CD8-positive, alpha-beta memory T cell (primary cell): ENCODE measurements at places on chromosomes 13 and 19. TPM values are rescaled to one million over a fixed set of nuclear protein-coding genes. Genes with fewer than 3 reads are reported as not detected.

Gene STXBP2
- 75.2 TPM for polyA plus RNA-seq

GRCh38 chr19:44752816-44753625 lies 4.5 kb downstream of the BCL3 start:
- peaks cover 59% of the 10 kb centered on the region for H3K4me1 ChIP-seq
- peak overlapping the region; percentile 43 for H3K4me3 ChIP-seq
- H3K27ac ChIP-seq, result peak overlapping the region; percentile 18
- DNase-seq, result peak; percentile 96

Gene CACNG8
- not detected for polyA plus RNA-seq

Gene CYP2F1
- not detected for polyA plus RNA-seq

GRCh38 chr13:37029617-37030016 lies 29.0 kb downstream of the EXOSC8 start:
- no peak overlapping the region for H3K4me3 ChIP-seq
- no peak overlapping the region for H3K27ac ChIP-seq
- no peaks in the 10 kb centered on the region for H3K4me1 ChIP-seq
- H3K27me3 ChIP-seq, result no peaks in the 10 kb centered on the region

- H3K36me3 ChIP-seq, result peaks cover 9% of the 10 kb centered on the region
- peaks cover 42% of the 10 kb centered on the region for H3K4me1 ChIP-seq
- peak overlapping the region; percentile 86 for H3K27ac ChIP-seq
- peak; percentile 63 for DNase-seq
These were observed 2.9 kb downstream of the WDR83 start for GRCh38 chr19:12669270-12670158.

DNA sequence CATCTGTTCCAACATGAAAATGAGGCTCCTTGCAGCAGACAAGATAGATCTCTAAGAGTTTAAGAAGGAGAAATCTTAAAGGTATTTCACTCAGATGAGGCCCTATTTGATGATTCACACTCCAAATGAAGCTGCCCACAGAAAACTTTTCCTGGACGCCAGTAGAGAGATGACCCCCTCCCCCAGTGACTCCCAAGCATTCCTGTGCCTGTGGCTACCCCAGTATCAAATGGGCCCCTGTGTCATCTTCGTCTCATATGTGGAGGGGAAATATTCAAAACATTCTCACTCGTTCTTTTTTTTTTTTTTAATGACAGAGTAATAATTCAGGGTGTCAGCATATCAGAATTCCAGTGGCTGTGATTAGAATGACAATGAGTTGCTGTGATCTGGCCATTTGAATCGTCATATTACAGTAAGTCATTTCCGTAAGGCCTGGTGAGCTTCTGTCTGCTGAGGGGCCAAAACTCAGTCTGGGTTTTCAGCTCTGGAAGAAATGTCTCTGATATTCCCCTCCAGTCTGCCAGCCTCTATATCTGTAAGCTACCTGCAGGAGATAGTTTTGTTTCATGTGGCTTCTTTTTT lies 194.7 kb downstream of the URI1 start:
- no peaks in the 10 kb centered on the region for H3K4me1 ChIP-seq
- H3K27me3 ChIP-seq, result no peaks in the 10 kb centered on the region
- no peak overlapping the region for H3K27ac ChIP-seq

DNA sequence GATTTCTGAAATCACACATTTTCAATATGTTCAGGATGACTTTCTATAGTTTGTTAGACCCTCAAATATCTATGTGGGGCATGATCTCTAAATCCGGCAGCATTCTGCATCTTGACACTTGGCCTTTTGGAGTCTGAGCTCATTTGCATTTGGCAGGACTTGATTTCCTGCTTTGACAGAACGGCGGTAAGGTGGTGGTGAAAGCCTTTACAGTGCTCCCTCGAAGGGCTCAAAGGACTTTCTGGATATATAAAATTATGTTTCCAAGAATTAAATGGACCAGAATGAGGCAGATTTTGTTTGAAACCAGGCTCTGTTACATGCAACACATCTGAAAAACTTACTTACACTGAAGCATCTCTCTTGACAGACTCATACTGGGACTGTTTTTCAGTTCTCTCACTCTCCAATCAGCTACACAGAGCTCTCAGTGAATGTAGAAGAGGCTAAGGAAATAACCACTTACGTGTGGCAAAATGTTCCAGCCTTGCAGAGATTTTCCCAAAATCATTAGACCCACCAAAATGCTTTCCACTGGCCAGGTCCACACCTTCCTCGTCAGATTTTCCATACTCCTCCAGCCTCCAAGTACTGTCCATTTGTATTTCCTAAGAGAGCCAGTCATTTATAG lies 207.2 kb downstream of the SPRY2 start:
- H3K4me3 ChIP-seq, result no peak overlapping the region
- no peaks in the 10 kb centered on the region for H3K4me1 ChIP-seq
- DNase-seq, result no peak
- no peaks in the 10 kb centered on the region for H3K27me3 ChIP-seq
